Large intestine (tissue), 12 donors: ENCODE measurements at places on chromosomes 5 and 9.

DNA sequence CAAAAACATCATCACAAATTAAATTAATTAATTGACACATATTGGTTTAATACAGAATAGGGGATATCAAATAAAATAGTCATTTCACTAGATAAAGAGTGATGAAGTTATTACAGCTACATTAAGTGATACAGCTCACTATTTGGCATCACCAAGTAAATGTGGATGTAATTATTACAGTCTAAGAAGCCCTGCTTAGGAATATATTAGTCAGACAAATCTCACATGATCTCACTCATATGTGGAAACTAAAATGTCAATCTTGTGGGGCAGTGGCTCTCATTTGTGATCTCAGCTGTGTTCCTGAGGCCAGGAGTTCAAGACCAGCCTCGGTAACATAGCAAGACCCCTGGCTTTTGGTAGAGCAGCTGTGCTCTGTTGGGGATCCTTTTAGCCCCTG lies 233.4 kb upstream of the RGMB start:
- no peak for DNase-seq

GRCh38 chr5:100668511-100668910 lies 133.3 kb downstream of the FAM174A start:
- DNase-seq, result no peak

- no peak for DNase-seq
Measured at GRCh38 chr9:128731093-128731492, 7.2 kb upstream of the ZDHHC12 start.

- no peak for DNase-seq
Measured at GRCh38 chr5:35012796-35013195, 35.0 kb downstream of the AGXT2 start.

DNA sequence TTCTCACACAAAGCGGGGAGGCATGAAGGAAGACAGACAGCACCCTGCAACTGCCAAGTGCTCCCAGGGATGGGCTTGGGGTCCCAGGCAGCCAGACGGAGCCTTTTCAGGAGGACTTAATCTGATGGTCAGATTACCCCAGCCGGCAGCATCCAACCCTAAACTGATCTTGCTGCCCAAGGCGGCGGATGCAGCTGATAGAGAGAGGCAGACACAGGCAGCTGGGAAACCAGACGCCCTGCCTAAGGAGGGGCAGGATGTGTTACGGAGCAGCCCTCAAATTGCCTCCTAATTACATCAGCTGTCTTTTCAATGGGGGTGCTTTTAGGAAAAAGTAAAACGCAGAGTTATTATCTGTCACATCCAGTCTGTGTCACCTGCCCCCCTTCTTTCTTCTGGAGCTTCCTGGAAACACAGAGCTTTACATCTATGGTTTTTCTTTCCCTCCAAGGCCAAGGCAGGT lies 190.9 kb upstream of the PANK3 start:
- no peak for DNase-seq

- DNase-seq, result no peak
Measured at GRCh38 chr5:165360784-165361542, 1855.5 kb downstream of the MAT2B start.
